ENCODE measurements at places on chromosomes 6 and 20.
A peak's percentile ranks its signal among the peaks of the same experiment; 100 is the strongest.

DNA sequence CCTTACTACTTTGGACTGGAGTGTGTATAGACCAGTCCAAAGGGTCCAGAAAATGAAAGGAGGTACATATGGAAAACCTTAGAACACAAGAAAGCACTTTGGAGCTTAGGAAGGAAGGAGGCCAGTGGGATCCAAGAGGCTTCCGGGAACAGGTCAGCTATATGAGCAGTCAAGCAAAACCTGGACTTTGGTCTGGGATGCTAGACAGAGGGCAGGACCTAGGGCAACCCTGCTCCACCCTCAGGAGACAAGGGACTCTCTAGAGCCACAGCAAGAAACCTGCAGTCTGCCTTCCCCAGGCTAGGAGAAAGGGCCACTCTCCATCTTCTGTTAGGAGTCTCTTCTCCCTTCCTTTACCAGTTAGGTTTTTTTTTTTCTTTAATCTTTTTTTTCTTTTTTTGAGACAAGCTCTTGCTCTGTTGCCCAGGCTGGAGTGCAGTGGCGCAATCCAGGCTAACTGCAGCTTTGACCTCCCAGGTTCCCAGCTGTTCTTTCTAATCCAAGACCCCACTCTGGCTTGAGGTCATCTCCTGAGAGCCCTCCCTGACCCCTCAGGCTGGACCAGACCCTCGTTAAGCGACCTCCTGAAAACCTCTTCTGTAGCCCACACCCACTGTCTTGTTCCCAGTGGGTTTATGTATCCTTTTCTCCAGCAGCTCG, 4.6 kb downstream of the KCNK5 start:
- no peak for DNase-seq

DNA sequence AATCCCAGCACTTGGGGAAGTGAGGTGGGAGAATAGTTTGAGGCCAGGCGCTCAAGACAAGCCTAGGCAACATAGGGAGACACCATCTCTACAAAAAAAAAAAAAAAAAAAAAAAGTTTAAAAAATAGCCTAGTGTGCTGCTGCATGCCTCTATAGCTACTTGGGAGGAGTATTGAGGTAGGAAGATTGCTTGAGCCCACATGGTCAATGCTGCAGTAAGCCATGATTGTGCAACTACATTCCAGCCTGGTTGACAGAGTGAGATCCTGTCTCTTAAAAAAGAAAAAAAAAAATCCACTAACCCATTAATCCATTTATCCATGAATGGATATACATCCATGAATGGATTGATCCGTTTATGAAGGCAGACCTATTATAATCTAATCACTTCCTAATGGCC, 1064.6 kb upstream of the EYS start:
- DNase-seq: no peak

DNA sequence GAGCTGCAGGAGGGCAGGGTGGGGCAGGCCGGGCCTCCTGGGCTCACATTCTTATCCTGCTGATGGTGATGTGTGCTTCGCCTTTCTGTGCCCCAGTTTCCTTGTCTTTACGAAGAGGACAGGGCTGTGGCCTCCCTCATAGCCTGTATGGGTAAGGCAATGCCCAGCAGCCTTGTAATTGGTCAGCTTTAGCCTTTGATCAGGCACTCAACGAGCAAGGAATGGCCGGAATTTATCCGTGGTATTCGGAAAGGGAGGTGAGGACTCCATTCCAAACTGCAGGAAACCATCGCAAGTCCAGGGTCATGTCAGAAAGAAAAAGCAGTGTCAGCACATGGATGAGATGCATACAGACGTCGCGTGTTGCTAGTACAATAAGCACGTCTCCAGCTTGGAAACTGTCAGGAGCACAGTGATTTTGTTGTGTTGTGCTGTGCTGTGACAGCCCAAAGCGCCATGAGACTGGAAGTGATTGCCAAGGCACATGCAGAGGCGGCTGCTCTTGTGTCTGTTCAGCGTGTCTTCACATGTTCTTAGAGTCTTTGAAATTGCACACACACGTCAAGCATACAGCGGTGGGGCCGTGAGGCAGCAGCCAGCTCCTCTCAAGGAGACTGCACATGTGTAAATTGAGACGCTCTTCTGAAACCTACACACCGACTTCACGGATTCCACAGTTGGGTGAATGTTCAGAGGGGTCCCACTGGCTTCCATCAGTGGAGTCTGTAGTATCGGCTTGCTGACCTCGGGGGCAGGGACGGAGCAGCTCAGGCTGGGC, 6.2 kb downstream of the SS18L1 start:
- no peak for DNase-seq

DNA sequence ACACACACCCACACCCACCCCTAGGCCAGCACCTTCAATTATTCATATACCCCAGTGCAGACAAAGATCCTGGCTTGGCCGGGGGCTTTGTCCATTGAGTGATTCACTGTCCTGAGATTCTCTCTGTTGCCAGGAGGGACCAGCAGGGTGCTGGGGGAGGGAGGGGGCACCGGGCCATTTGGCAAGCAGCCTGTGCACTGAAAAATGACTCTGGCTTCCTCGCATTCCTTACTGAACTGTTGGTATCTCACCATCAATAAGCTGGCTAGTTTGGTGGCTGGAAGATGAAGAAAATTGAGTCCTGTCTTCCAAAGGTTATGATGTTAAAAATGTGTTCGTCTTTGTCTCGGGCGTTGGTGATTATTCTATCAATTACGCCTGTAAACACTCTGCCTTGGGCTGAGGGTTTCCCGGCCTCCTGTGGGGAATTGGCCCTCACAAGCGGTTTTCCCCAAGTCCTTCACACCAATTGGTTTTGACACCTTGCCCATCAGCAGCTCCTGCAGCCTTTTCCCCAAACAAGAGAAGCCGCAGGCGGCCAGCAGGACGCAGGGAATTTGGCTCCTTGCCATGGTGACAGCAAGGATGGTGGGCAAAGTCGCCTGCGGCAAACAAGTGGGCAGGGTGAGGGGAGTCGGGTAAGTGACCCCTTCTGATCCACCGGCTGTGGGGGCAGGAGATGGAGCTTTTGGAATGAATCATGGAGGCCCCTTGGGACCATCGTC, 4.9 kb downstream of the VSTM2L start:
- DNase-seq: no peak

- peak; percentile 7 for DNase-seq
These were observed 1.7 kb upstream of the TMEM170B start for GRCh38 chr6:11535801-11536230.

DNA sequence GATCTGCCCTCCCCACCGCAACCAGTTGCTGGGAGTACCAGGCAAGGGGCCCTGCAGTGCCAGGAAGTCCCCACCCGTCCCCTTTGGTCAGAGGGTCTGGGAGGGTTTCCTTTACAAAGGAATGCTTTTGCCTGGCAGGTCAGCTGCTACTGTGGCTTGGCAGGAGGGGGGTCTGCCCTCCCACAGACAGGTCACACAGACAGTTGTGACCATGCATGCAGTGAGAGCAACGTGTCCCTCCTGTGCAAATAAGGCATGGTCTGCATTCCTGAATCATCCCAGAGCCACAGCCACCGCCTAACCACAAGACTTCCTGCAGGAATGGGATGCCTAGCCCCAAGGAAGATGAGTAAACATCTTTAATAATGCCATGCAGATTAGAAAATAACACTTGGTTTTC, 439 bp upstream of the F13A1 start:
- no peak for DNase-seq

DNA sequence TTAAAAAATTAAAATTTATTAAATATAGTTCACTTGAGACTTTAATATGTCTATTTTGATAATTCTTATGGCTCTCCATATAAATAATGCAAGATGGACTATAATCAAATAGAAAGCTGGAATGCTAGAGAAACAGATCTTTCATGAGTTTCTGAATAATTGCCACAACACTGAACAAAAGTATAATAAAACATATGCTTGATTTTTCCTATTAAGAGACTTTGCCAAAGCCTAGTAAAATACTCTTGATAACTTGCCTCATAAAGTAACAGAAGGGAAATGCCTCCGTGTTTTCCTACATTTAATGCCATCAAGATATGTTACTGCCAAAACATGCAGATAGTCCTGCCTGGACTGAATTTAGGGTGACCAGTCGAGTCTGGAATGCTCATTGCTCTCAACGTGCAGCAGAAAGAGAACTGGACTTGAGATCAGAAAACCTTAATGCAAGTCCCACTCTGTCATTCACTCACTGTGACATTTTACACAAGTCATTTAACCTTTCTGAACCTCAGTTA, 153.2 kb downstream of the AIG1 start:
- no peak for DNase-seq

- DNase-seq: no peak
These were observed 193.2 kb downstream of the OGFRL1 start for GRCh38 chr6:71481801-71482200.

All from stimulated activated CD4-positive, alpha-beta T cell treated with anti-CD3 and anti-CD28 coated beads, Interleukin-15, amount 100 ng/mL, for 48 hours (primary cell).